Hepatocyte (in vitro differentiated cells): ENCODE measurements at places on chromosomes 11 and 22.

- DNase-seq: no peak
Measured at GRCh38 chr22:48885919-48886305, 941.8 kb downstream of the BRD1 start.

- DNase-seq: peak; percentile 37
Measured at GRCh38 chr11:122816761-122817520, 21.4 kb upstream of the CRTAM start.

DNA sequence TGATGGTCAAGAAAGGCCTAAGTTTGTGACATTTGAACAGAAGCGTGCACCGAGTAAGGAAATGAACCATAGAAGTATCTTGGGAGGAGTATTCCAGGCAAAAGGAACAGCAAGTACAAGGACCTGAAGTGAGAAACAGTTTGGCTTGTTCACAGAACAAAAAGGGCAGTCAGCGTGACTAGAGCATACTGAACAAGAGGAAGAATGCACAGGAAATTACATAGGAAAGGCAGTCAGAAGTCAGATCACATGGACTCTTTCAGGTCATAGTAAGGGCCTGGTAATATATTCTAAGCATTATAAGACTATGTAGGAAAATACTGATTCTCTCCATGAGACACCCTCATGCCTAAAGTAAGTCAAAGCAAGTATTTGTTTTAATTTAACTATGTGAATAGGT lies 52.3 kb upstream of the GAB2 start:
- DNase-seq: no peak

DNA sequence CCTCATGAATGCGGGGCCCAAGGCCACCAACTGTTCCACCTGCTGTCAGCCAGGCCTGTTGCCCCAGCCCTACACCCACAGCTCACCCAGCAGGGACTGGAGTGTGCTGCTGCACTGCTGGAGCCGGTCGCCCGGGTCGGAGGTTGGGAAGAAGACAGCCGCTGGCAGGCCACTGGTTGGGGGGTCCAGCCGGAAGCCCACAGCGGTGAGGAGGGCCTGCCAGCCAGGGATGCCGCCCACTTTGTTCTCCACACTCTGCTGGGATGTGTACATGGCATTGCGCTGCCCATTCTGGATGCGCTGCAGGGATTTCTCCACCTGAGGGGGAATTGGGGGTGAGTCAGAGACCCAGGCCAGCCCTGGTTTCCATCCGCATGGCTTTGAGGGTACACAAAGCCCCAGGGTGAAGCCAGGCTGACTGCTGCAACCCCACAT lies 74.2 kb upstream of the PITPNB start:
- DNase-seq: no peak

DNA sequence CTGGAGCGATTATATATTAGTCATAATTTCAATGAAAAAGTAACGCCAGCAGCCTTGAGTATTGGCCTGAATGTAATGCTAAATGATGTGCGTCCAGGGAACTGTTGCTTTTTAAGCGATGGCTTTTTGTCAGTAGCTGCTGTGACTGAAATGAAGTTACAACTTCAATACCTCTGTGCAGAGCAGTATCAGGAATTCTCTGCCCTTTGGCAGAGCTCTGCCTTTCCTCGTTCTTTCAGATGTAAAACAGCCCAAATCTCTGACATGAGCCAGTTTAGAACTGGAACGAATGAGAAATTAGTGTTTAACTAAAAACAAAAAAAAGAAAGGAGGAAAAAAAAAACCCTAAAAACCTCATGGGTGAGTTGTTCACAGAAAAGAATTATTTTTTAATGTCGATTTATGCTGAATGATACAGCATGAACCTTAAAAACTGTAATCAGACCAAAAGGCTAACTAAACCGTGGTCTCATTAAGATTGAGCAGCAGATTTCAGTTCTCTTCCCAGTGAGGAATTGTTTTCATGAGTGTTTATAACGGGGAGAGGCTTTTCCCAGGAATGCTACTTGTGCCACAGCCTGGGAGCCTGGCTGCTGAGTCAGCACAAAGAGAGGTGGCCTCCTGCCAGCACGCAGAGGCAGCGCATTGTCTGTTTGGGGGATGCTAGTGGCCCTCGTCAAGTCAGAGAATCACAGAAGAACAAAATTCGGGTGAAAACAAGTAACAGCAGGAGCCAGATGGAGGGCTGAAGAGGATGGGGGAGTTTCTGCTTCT lies 146.2 kb upstream of the RASSF10 start:
- DNase-seq: peak; percentile 81

- DNase-seq: peak; percentile 85
Measured at GRCh38 chr11:1825039-1825740, 9.6 kb upstream of the SYT8 start.

GRCh38 chr22:26431261-26431995 lies 2.4 kb downstream of the ASPHD2 start:
- no peak for DNase-seq

GRCh38 chr11:131944736-131945135 lies 574.3 kb downstream of the NTM start:
- no peak for DNase-seq

- DNase-seq: no peak
Measured at GRCh38 chr11:65439331-65440181, 17.0 kb downstream of the NEAT1 start.

- DNase-seq: no peak
Measured at GRCh38 chr11:48101958-48102357, 114.7 kb upstream of the OR4B1 start.

DNA sequence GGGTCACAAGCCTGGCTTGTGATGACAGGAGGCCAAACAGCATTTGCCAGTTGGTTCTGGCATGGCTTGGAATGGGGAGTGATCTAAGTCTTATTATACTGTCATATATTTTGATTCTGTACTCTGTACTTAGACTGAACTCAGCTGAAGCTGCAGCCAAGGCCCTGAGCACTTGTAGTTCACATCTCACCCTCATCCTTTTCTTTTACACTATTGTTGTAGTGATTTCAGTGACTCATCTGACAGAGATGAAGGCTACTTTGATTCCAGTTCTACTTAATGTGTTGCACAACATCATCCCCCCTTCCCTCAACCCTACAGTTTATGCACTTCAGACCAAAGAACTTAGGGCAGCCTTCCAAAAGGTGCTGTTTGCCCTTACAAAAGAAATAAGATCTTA lies 843 bp downstream of the OR56B1 start:
- DNase-seq: no peak

DNA sequence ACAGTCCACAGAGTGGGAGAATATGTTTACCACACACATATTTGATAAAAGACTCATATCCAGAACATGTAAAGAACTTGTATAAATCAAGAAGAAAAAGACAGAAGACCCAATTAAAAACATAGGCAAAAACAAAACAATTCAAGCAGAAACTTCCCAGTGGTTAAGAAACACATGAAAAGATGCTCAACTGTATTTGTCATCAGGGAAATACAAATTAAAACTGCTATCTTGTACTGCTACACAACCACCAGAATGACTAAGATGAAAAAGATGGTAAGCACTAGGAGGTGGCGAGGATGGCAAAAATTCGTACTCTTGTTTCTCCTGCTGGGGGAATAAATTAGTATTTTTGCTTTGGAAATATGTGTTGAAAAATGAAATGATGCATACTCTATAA lies 192.3 kb upstream of the C11orf87 start:
- no peak for DNase-seq

GRCh38 chr22:21928048-21928447 lies 24.6 kb downstream of the PPM1F start:
- DNase-seq: no peak

DNA sequence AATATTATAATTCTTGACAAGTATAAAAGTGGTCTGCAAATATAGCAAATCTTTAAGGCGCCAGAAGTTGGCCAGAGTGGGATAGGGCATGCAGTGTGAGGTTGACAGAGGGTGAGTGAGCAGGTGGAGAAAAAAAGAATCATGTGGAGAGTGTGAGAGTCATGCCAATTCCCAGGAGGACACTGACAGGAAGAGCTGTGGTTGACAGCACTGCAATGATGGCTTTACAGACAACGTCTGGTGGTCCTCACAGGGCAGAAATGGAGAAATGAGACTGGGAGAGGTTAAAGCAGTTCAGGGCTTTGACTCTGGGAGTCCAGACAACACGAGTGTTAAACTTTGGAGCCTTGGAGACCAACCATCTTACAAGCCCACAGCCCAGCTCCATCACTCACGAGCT lies 34.9 kb downstream of the SERPIND1 start:
- DNase-seq: no peak

DNA sequence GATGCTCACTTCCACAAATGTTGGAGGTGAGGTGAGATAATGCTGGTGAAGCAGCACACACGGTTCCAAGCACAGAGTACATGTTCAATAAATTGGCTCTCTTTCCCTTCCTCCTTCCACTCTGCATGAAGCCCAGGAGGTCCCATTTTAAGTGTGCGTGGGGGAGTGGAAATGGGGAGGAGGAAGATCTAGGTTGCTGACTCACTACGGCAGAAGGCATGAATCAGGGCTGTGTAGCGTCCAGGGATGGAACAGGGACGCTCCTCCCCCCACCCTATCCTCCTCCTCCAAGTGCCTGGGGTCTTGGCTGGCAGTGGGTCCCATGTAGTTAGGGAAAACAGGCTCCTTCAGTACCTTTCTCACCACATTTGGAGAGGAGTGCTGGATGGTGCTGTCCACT lies 44.2 kb downstream of the TRIM66 start:
- DNase-seq: no peak

- peak; percentile 58 for DNase-seq
Measured at GRCh38 chr11:65204646-65205601, 23.2 kb downstream of the CAPN1 start.

DNA sequence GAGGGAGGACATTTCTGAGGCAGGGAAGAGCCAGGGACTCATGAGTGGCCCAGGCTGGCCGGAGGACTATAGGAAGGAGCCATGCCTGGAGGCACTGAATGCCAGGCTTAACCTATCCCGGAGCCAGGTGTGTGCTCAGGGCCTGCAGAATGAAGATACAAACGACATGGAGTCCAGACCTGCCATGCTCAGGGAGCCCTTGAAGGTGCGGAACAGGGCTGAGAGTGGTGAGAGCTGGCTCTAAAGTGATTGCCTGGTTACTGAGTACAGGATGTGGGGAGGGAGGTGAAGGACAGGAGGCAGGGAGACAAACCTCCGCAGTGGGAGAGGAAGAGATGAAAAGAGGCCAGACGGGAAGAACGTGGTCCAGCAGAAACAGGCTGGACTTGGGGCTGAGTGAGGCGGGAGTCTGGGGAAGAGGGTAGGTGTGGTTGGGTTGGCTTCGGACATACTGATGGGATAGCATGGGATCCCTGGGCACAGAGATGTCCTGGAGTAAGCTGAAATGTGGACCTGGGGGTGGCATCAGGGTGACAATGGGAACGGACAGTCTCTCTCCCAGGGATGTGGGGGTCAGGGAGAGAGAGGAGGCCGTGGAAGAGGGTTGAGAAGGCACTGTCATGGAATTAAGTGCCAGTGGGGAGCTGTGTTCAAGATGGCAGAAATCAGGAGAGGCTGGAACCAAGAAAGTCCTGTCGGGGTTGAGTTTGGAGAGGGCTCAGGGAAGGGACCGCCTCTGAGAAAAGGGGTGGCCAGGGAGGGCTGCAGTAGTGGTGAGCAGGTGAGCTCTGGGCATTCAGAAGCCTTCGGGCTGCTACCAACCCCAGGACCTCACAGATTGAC lies 1.5 kb upstream of the ANKRD13D start:
- no peak for DNase-seq

DNA sequence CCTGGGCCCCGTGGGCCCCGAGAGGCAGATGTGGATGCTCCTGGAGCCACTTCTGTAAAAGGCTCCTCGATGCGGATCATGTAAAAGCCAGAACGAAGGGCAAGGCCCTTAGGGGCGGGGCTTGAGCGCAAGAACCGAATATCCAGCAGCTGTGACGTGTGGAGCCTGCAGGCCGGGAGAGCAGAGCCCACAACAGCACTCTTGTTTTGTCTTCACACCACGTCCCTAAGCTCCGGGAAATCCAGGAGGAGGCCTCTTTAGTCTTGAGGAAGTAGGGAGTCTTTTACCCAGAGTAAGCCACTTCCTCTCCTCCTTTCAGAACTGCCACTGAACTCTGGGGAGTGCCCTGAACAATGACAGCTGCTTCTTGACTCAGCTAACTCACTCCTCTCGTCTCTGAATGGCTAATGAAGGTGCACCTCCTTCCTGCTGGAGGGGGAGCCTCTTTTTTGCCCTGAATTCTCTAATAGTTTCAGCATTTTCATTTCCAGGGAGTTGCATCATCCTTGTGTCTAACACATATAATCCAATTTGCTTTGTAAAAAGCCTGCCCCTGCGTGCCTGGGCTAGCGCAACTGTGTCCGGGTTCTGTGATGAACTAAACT lies 12.5 kb downstream of the L3MBTL2 start:
- peak; percentile 45 for DNase-seq

- DNase-seq: no peak
Measured at GRCh38 chr22:18065256-18065655, 12.5 kb upstream of the PEX26 start.

GRCh38 chr11:134333946-134334345 lies 2.2 kb downstream of the GLB1L2 start:
- DNase-seq: no peak

- DNase-seq: no peak
Measured at GRCh38 chr11:12415342-12415966, 38.1 kb downstream of the PARVA start.

DNA sequence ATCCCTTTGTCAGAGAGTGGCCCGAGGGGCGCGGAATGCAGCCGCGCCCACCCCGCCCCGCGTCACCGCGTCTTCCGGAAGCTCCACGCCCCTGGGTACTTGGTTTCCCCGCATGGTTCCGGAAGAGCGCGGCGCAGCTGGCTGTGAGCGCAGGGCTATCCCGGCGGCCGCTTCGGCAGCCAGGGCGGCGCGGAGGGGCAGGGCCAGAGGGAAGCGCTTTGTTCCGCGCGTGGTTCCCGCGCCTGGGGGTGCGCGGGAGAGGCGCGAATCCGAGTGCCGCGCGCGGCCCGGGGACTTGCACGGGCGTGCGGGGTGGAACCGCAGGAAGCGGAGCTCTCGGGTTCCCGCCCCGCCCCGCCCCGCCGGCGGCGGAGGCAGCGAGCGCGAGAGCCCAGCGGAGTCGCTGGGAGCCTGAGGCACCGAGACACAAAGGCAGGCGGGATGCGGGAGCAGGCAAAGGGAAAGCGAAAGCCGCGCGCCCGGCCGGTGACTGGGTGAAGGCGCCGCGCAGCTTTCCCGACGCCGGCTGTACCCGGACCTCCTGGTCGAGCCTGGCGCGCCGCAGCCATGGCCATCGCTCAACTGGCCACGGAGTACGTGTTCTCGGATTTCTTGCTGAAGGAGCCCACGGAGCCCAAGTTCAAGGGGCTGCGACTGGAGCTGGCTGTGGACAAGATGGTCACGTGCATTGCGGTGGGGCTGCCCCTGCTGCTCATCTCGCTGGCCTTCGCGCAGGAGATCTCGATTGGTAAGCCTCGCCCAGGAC lies at the start of gene PANX1:
PANX1 (plus strand) TSS at position 96 of the 766 bp plus-strand sequence; CDS start at position 568, 472 bp downstream.
- DNase-seq: peak; percentile 94

- DNase-seq: peak; percentile 67
Measured at GRCh38 chr11:48093795-48094642, 113.7 kb downstream of the PTPRJ start.

DNA sequence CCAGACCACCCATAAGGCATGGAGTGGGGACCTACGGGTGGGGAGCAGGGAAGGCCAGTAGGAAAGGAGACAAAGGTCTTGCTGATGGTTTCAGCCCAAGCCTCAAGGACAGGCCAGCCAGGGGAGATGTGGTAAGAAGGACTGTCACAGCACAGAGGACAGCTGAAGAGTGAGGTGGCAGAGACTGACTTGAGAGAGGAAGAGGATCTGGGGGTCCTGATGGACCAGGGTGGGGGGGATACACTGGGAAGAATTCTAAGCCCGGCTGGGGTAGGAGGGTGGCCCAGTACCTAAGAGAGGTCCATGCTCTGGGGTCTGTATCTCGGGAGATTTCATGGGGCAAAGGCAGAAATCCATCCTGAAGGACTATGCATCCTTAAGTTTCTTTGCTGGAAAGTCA lies 66.1 kb upstream of the THY1 start:
- no peak for DNase-seq

- no peak for DNase-seq
Measured at GRCh38 chr11:96014217-96014616, 90.3 kb upstream of the MTMR2 start.

GRCh38 chr11:945986-946385 lies 20.3 kb downstream of the AP2A2 start:
- peak; percentile 68 for DNase-seq
